ACHN (cell line): ENCODE measurements at places on chromosomes 6 and 20.

DNA sequence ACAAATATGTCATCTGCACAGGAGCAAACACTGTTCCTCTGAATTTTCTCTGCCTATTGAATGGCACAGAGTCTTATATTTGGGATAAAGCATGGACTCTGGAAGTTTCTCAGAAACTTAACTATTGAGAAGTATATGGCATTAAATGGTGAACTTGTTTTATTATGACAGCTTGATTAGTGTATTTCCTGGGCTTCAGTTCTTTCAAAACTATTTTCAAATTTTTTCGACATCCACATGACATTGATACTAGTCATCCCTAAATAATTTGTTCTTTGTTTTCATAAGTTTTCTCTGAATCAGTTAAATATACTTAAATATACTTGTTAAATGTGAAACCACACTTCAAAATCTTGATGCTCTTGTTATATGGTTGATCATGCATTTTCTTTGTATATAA is 144.0 kb upstream of the TSHZ2 start:
- no peak for DNase-seq

DNA sequence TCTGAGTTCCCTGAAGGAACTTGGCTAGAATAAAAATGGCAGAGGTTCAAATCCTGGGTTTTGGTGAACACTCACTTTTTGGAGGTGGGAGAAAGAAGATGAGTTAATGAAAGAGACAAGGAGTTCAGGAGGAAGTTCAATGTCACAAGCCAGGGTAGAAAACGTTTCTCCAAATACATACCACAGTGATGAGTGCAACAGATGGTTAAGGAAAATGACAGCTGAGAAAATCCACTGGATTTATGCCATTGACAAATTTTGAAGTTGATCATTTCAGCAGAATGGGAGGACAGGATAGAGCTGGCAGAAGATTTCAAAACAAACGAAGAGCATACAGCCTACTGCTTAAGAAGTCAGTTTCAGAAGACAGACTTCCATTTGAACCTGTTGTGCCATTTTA is 122.7 kb downstream of the GFRAL start:
- DNase-seq = no peak

DNA sequence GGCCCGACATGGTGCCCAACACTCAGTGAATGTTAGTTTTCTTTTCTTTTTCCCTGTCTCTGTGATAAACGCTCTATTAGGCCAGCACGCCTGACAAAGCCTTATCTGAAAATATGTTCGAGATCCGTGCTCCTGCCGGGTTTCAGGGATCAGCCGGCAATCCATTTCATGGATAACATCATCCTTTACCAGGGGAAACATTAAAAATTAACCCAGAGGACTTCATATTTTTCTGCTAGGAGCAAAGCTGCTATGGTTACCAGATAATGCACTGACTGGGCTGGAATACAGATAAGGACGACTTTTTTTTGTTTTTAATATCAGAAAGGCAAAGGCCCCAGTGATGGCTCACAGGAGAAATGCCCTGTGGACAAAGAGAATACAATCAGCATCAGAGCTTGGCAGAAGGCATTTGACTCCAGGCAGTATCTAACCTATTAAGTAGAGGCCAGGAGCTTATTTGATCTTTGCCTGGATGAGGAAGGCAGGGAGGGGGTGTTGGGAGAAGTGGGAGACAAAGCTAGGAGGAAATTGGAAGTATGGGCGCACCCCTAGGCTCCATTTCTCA is 482.0 kb upstream of the CHD6 start:
- no peak for DNase-seq

DNA sequence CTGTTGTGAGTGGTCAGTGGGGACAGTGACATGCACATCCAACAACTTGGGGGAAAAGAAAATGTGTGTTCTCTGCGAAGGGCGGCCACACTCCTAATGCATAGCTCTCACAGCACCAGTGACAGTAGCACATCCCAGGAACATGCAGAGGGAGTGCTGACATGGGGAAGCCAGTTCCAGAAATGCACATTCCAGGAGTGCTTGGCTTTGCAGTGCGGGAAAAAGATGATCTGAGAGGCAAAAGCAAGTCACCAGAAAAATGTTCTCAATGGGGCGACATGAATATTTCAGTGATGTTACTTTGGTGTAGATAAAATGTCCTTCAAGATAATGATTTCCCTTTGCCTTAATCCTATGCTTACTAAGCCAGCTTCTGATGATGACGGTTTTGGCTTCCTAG is 42.9 kb upstream of the PDE10A start:
- no peak for DNase-seq

DNA sequence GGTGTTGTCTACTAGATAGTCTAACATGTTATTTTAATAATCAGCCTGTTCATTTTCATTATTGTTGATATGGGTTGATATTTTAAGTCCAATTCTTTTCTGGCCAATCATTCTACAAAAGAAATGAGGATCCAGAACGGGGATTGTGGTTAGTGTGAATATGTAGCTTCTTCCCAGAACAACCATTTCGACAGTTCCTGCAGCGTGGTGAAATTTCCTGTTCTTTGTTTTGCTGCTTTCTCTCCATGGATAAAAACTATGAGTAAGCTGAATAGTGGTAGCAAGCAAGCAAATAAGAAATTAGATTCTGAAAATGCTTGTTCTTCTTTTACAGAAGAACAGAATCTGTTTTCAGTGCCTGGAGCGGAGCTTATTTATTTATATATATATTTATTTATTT is 65.5 kb upstream of the F13A1 start:
- no peak for DNase-seq

DNA sequence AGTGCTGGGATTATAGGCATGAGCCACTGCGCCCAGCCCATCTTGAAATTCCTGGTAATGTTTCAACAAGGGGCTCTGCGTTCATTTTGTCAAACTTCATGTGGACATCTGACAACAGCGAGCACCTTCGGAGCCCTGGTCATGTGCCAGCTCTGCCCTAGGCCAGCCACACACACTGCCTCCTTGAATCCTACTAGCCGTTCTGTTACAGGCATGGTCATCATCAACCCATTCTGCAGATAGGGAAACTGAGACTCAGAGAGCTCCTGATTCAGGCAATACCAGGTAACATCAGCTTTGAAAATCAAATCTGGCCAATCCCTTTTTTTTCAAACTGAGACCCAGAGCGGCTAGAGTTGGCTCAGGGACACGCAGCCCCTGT is 41.3 kb downstream of the RBM38 start:
- no peak for DNase-seq

- no peak for DNase-seq
These were observed 7.9 kb downstream of the IGF2R start for GRCh38 chr6:159976686-159977254.

DNA sequence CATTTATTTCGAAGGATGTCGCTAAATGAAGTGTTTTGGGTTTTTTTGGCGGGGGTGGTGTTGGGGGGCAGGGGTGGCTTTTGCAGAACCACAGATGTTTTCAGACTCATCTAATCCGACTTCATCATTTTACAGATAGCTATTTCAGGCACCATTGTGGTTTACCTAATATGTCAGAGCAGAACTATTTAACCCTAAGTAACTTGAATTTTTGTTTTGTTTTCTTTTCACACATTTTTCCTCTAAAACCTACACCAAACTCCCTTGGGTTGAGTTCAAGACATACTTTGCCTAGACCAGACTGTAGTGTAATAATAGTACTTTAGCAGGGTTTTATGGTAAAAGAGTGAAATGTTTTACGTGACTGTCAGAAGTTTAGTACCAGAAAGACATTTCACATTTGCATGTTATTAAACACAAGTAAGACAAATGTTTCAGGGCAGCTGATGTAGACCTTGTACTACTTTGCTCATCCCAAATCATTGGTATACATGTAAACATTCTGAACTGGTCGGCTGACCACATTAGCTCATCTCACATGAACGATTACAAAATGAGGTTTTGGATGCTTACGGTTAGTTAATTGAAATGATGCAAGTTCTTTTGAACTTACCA is 37.7 kb downstream of the MAP3K4 start:
- DNase-seq = no peak

DNA sequence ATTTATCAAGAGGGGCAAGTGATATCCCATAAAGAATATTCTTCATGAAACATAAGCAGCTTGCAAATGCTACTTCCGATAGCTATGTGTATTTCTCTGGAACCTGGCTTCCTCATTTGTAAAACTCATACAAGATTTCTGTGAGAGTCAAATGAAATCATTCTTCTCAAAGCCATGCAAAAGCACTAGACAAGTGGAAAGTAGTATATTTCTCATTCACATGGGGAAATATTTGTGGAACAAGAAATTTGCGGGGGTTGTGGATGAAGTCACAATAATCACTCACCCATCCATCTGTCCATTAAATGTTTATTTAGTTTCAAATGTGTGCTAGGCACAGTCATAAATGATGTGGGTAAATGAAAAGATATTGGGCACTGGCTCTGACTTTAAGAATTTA is 150.5 kb downstream of the IPCEF1 start:
- DNase-seq = no peak

DNA sequence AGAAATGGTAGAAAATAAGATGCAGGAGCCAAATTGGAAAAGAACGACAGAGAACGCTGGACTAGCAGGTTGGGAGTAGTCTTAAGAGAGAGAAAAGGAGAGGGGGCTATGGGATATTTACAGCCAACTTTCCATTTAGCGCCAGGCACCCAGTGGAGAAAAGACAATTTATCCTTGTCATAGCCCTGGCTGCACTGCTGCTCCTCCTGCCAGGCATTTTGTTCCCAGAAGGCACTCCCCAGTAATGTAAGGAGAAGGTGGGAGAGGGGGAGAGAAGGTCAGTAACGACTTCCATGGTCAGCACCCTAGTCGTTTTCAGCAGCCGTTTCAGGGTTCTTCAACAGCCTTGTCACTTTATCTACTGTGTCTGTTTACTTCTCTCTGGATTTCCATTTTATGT is 159.0 kb downstream of the TRMT11 start:
- DNase-seq = no peak

- peak; percentile 11 for DNase-seq
These were observed 28.6 kb downstream of the GPX5 start for GRCh38 chr6:28553986-28554881.

GRCh38 chr20:7990385-7990784 is 29.2 kb downstream of the TMX4 start:
- no peak for DNase-seq

DNA sequence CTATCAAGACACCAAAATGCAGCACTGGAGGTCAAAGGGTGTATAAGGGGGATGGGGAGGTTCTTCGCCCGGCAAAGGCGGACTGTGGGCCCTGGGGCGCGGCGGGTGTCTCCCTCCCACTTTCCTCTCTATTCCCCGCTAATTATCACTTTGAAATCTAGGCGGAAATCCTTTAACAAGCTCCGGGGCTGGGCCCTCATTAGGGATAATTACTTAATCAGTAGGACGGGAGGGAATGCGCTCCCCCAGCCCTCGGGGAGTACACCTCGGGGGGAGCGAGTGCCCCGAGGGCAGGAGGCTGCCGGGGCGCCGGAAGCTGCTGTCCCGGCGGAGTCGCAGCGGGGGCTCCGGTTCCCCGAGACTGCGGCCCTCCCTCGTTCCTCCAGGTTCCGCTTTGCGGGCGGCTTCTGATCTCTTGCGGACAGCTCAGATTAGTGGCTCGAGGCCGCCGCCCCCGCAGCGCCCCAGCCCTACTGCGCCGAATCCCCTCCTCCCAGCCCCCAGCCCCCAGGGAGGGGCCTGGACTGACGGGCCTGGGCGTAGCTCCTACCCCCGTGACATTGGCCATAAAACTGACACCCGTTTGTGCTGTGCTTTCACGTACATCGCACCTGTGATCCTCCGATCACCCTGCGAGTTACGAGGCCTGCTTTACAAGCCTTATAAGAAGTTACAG is 14.7 kb downstream of the MUCL3 start:
- no peak for DNase-seq

- peak; percentile 57 for DNase-seq
These were observed 5.5 kb downstream of the MDGA1 start for GRCh38 chr6:37691904-37692806.

GRCh38 chr6:170082067-170082466 is 208.8 kb downstream of the DLL1 start:
- no peak for DNase-seq

GRCh38 chr6:132590362-132590761 is 821 bp upstream of the TAAR5 start:
- DNase-seq = no peak

DNA sequence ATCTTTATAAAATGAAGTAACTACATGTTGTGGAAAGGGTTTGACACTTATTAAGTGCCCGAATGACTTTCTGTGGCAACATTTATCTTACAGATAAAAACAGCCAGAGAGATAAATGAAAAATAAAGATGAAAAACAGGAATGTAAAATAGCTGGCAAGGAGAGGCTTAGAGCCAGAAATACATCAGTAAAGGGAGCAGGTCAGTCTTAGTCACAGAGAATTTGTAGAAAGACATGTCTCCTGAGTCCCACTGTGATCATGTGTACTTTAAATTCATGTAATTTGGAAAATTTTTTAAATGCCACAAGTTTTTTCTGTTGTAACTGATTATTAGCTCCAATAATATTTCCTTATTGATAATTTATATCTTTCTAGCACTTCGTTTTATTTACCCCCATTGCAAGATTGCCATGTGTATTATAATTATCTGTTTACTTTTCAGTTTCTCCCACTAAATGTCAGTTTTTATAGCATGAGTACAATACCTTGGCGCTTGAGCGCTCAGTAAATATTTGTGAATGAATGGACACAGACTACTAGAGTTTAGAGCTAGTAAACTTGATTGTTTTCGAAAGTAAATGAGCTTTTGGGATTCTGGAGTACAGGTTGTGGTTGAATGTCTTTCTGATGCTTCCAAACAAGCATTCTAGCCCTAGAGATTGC is 15.2 kb downstream of the TAB2 start:
- no peak for DNase-seq

DNA sequence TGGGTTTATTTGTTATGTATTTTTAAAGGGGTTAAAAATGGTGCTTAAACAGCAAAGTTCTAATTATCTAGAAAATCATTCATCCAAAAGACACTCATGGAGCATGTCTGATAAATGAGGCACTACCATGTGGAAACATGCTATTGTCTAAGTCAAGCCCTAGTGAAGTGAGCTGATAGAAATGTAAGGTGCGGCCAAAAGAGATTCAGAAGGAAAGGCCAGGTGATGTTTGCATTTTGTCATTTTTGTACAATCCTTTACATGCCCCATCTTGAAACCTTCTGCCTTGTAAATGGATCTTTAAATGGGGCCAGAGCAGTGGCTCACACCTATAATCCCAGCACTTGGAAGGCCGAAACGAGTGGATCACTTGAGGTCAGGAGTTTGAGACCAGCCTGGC is 77.3 kb downstream of the PLCG1 start:
- DNase-seq = no peak

DNA sequence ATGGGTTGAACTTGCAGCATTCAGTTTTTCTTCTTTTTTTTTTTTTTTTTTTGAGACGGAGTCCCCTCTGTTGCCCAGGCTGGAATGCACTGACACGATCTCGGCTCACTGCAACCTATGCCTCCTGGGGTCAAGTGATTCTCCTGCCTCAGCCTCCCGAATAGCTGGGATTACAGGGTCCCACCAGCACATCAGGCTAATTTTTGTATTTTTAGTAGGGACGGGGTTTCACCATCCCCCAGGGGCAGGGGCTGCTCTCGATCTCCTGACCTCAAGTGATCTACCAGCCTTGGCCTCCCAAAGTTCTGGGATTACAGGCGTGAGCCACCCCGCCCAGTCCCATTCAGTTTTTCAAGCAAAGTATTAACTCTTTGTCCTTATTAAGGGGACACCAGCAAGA is 117.6 kb upstream of the PRSS16 start:
- DNase-seq = no peak

- DNase-seq = no peak
These were observed 359.4 kb downstream of the ADGRB3 start for GRCh38 chr6:68994521-68994920.
